Endothelial cell (in vitro differentiated cells): ENCODE measurements at places on chromosomes 12 and 14. TPM values are rescaled to one million over a fixed set of nuclear protein-coding genes. Genes with fewer than 3 reads are reported as not detected.

Gene COPS7A
- total RNA-seq: 25.1 TPM

Gene TAS2R30
- total RNA-seq: 1.7 TPM

GRCh38 chr14:32552766-32553165 is 223.7 kb downstream of the AKAP6 start:
- no peak for DNase-seq

Gene TPH2
- 0.10 TPM for total RNA-seq

- no peak for DNase-seq
These were observed 37.1 kb upstream of the PLXNC1 start for GRCh38 chr12:94111302-94111701.

- DNase-seq: no peak
These were observed 22.8 kb downstream of the TMEM63C start for GRCh38 chr14:77204459-77204771.

DNA sequence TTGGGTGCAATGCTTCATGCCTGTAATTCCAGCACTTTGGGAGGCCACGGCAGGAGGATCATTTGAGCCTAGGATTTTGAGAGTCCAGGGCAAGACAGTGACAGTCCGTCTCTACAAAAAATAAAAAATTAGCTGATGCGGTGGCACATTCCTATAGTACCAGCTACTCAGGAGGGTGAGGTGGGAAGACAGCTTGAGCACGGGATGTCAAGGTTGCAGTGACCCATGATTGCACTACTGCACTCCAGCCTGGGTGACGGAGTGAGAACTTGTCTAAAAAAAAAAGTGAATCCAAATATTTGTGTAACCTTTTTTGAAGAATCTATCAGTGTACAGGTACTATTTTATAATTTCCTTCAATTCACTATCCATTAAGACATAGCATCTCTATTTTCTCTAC is 112.5 kb downstream of the DENND5B start:
- no peak for DNase-seq

DNA sequence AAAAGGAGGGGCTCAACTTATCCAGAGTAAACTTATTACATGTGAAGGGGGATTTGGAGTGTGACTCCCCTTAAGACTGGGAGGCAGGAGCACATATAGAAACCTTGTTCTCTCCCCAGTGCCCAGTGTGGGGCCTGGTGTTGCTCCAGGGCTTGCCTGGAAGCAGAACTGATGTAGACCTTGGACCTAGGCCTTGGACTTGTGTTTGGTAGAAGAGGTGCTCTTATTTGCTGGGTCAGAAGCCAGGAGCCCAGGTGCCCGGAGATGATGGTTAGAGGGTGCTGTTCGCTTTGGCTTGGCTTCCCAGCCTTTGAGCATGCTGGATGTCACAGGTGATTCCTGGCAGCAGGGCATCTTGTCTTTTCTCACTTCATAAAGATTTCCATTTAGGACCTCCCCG is 110.4 kb downstream of the SMOC1 start:
- no peak for DNase-seq

DNA sequence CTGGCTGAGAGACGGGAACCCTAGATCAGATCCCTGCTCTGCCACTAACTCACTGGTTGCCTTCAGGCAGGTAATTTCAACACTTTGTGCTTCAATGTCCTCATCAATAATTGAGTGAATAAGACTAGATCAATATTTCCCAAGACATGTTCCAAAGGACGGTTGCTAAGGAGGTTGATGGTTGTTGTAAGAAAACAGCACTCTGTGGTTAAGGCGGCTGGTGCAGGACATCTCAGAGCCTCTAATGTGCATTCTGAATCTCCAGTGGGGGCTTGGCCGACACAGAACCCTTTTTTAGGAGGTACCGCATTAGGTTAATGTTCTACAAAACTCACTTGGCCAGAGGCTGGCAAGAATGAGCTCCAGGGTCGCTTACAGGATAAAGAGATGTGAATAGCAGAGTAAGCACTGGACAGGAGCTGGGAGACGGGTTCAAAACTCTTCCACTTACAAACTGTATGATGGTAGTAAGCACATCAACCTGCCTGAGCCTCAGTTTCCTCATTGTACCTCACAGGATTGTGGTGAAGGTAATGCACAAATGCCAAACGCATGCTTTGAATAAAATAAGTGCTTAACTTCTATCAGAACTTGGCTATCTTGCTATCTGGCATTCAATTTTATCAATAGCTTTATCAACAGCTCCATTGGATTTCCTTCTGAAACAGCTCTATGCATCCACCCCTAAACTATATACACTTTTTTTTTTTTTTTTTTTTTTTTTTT is 136.9 kb upstream of the PARP11 start:
- DNase-seq: no peak

Gene ADAM21
- total RNA-seq: not detected

DNA sequence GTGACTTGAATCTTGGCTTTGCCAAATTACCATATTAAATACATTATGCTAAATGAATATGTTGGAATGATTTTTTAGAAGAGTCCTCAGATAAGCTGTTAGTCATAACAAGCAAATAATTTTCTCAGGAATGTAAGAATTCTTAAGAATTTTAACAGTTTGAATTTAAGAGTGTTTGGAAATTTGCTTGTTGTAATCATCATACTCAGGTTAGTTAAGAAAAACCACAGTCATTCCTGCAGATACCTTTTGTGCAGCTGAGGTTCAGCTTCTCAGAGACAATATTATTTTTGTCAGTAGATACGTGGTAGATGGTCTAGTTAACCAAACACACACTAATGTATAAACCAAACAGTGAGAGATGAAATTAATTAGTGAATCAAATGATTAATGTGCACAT is 8.9 kb downstream of the WNK1 start:
- no peak for DNase-seq

Gene P2RX7
- 0.82 TPM for total RNA-seq

GRCh38 chr12:5809586-5809985 is 135.5 kb downstream of the ANO2 start:
- DNase-seq: no peak

- no peak for DNase-seq
These were observed 274.0 kb downstream of the DPF3 start for GRCh38 chr14:72619881-72620280.

GRCh38 chr14:54489731-54490444 is 1.1 kb upstream of the GMFB start:
- no peak for DNase-seq

DNA sequence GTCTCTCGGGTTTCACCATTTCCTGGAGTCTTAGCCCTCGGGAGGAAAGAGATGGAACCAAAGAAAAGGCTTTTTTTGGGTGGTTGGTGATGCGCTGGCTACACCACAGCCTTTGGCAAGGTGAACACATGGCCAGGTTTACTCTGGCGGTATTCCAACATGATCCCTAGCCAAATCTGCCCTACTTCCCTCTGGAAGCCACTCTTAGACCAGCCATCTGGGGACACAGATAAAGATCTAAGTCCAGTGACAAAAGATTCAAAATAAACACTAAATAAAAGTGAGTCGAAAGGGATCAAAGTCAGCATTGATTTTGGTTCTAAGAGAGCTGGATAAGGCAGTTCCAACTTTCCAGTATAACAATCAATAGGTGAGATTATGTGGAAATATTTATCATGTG is 694.5 kb downstream of the VRK1 start:
- DNase-seq: no peak

Gene CLEC4A
- 0.82 TPM for total RNA-seq

Gene PDZRN4
- total RNA-seq: not detected

- no peak for DNase-seq
These were observed 25.4 kb upstream of the TESC start for GRCh38 chr12:117124421-117125271.

GRCh38 chr12:94207849-94208621 is 59.7 kb downstream of the PLXNC1 start:
- DNase-seq: no peak

Gene PEBP1
- total RNA-seq: 138 TPM
